ENCODE measurements at places on chromosomes 4 and X.

DNA sequence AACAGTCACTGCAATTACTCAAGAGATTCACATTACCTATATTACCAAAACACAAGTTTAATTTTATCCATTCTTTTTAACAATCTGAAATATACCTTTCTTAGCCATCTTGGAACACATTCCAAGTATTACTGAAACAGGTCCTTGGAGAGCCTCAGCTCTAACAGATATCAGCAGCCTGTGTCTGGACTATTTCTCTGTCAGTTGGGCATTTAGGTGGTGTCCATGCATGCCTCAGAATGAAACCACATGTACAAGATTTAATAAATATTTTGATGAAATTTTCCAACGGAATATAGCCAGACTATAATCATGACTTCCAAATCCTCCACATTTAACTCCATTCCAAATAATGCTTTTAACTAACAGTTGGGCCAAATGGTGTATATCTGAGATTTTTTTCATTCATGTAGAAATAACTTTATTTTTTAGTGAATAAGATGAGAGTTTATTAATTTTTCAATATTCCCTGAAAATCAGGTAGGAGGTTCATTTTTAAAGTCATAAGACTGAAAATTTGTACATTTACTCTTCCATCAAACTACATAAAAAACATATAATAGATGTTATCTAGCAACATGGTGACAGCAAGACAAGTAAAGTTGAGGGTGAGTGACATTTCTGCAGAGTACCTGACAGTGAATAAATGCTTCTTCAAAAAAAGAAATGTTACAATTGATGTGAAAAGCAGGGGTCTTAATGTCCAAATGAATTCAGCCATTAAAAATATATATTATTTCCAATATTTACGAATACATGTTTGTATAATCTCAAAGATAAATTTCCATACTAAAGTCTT, 174.2 kb downstream of the DCHS2 start:
- DNase-seq, result no peak

DNA sequence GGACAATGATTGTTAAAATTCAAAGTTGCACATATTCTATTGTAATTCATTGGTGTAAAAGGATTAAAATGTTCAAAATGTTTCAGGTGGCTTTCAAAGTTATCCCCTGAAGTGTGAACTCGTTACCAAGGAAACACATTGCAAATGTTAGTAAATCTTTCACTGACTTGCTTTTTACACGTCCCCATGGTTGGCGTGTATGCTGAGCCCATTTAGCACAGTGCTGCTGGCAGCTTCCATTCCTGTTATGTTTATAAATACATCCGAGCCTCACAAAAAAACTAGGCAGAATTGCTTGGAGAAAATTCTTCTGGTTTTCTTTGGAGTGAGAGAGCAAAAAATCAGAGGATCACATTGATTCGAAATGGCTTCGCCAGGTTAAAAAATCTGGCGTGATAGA, 105.9 kb upstream of the HPGD start:
- no peak for DNase-seq

DNA sequence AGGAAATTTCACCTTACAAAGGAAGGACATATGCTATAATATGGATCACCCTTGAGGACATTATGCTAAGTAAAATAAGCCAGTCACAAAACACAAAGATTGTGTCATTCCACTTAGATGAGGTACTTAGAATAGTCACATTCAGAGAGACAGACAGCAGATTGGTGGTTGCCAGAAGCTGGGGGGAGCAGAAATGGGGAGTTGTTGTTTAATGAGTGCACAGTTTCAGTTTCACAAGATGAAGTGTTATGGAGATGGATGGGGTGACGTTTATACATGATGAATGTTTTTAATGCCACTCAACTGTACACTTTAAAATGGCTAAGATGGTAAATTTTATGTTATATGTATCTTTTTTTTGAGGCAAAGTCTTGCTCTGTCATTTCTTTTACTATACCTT, 14.8 kb upstream of the SPON2 start:
- no peak for DNase-seq

- DNase-seq, result no peak
These were observed 10.7 kb downstream of the SEC24B start for GRCh38 chr4:109444182-109444844.

- no peak for DNase-seq
These were observed 18.9 kb upstream of the MND1 start for GRCh38 chr4:153325558-153325957.

DNA sequence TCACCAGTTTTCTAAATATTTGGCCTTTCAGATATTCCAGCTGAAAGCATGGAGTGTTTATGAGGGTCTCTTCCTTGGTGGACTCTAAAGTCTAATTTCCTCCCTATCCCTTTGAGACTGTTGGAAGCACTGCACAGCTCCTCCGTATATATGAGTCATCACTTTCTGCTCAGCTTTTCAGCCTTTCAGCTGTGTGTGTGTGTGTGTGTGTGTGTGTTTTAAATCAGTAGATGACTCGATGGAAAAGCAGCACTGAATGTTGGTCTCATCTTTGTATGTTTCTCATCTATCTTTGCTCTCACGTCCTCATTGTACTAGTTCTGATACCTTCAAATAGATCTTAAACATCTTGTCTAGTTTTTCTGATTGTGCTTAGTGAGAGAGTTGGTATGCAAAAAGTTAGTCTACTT, 81.6 kb downstream of the ZFX start:
- no peak for DNase-seq

Data from stimulated activated CD4-positive, alpha-beta T cell treated with anti-CD3 and anti-CD28 coated beads, Interleukin-4, amount 100 ng/mL, for 4 hours (primary cell).